Hepatic stellate cell (primary cell): ENCODE measurements at places on chromosomes 1 and 21.

- DNase-seq = no peak
Measured at GRCh38 chr1:62288224-62288623, 31.0 kb downstream of the KANK4 start.

- no peak for DNase-seq
Measured at GRCh38 chr1:10710489-10710888, 86.0 kb downstream of the CASZ1 start.

GRCh38 chr21:41961753-41962152, 7.9 kb upstream of the C2CD2 start:
- no peak for DNase-seq

DNA sequence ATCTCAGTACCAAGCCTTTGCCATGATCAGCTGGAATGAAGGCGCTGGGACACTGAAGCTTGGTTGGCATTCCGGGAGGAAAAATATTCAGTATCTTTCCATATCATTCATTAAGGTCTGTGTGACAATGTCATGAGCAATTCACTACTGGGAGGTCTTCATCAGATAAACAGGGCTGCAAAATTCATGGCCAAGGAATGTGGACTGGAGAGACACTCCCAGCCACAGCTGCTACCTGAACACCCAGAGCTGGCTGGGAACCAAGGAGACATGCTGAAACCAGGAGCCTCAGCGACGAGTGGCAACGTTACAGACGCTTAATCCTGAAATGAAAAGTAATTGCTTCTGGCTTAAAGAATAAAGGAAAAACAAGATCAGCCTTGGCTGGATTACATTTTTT, 30.6 kb upstream of the DDAH1 start:
- no peak for DNase-seq

DNA sequence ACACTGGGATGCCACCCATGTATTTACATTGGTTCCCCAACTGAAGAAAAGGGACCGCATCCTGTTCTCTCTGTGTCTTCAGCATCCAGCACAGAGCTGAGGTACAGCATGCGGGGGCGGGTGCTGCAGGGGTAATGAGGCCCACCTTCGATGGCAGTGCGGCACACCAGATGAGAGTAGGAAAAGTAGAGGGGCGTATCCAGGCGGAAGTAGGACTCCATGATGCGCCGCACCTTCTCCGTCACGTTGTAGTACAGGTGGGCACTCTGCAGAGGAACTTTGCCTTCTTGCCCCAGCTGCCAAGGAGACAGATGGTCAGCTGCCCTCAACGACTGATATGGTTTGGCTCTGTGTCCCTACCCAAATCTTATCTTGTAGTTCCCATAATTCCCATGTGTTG, 10.0 kb upstream of the CLDN19 start:
- DNase-seq = no peak

DNA sequence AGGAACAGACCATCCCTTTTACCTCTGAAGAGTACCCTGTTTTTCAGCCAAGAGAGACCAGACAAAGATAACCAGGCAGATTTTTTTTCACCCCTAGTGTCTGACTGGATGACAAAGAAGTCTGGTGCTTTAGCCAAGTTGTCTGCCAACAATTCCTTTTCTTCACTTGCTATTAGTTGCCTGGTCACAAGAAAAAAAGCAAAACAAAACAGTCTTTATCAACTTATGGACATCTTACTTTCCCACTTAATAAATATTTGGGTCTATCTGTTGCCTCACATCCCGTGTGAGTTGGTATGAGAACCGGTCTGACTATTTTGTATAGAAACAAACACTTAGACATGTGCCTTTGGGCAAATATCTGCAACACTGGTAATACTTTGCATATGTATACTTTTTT, 662.9 kb downstream of the PLPP3 start:
- peak; percentile 16 for DNase-seq

- no peak for DNase-seq
Measured at GRCh38 chr1:208212893-208213292, 31.3 kb downstream of the PLXNA2 start.

DNA sequence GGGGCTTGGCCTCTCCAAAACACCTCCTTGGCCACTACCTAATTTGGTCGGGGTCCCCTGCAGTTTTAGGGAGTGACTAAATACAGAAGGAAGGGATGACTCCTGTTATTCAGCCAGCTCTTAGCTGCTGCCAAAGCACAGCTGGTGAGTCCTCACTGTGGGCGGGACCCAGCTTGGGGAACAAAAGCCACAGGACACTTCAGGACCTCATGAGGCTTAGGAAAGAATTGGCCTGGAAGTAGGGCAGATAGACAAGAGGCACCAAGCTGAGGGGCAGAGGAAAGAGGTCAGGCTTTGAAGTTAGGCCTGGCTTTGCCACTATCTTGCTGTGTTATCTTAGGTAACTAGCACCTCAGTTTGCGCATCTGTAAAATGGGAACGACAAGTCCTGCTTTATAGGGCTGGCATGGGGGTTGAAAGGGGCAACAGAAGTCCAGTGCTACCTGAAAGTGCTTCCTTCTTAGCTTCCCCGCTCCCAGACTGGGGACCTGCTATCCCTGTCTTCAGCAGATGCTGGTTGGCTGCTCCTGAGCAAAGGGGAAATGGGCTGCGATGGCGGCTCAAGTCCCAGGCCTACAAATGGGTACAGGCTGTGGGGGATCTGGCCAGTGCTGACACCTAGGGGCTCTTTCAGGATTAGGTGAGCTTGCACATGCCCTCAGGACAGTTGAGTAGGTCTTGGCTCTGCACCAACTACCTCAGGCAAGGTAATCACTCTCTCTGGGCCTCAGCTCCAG, 15.7 kb downstream of the IFI6 start:
- peak; percentile 71 for DNase-seq

DNA sequence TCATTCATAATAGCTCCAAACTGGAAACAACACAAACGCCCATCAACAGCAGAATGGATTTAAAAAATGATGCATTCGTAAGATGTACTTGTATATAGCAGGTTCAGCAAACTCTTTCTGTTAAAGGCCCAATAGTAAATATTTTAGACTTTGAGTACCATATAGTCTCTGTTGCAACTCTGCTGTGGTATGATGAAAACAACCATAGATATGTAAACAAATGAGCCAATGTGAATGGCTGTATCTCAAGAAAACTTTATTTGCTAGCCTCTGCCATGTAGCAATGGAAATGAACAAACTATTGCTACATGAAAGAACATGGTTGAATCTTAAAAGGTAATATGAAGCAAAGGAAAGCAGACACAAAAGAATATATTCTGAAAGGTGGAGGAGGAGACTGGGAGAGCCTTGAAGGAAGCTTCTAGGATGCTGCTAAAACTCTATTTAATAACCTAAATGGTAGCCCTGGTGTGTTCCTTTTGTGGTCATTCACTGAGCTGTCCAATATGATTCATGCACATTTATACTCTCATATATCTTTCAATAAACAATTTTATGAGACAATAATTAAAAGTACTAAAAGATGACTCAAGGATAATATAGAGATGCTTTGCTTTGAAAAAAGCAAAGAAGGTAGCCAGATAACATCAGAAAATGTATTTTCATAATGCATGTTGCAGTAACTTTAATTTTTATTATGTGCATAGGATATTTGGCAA, 29.1 kb upstream of the FMO3 start:
- no peak for DNase-seq

DNA sequence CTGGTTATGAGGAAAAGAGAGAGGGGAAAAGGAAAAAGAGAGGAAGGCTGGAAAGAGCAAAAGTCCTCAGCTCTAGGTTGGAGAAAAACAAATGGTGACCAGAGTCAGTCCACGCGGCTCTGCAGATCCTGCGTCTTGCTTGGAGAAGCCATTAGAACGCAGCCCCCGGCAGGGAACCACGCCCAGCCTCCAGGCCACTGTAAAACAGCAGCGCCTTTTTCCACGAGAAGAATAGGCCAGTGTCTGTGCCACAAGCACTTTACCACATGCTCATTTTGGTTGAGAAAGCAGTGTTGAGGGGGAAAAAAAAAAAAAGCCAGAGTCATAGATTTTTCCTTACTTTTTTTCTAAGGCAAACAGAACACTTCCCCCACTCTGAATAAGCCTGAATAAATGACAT, 846.9 kb upstream of the ADAMTS5 start:
- DNase-seq = no peak

GRCh38 chr1:157306896-157307295, 168.7 kb upstream of the ETV3 start:
- no peak for DNase-seq

- no peak for DNase-seq
Measured at GRCh38 chr1:184150776-184151531, 99.4 kb downstream of the TSEN15 start.

GRCh38 chr1:13762642-13763041, 62.7 kb downstream of the PRDM2 start:
- no peak for DNase-seq

DNA sequence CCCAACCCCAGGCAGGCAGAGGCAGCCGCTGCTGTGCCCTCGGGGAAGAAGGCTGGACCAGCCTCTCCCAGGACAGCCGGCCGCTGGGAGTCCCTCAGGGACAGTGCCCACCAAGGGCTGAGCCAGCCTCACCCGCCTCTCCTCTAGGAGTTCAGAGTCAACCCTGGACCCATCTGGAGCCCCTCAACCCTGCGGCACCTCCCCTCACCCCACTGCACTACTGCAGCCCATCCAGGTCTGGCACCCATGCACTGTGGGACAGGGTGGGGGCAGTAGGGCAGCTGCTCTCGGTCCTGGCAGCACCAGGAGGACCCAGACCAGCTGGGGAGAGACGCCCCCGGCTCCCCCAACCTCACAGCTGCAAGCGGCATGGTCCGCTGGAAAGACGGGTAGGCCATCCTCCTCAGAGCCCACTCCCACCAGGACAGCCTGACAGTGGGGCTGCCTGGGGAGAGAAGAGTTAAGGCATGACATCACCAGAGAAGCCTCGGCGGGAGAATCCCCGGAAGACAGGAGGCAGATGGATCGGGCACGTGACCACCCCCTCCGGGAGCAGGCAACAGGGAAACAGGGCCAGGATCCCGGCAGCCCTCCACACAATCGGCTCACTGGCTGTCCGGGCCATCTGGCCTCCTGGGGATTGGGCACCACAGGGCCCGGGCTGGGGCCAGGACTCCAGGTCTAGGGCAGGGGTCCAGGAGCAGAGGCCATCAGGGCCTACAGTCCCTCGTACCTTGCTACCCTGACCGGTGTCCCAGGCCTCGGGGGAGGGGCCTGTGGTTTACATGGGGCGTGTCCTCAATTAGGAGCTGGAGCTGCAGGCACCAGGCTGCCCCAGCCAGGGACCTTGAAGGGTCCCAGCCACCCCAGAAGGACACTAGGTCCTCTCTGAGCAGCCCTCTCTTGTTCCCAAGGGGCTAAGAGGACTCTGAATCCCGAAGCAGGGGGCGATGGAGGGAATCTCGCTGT, 3.1 kb downstream of the ACAP3 start:
- peak; percentile 93 for DNase-seq
